Mucosa of descending colon (tissue), 3 donors: ENCODE measurements at places on chromosomes 3 and 15.

DNA sequence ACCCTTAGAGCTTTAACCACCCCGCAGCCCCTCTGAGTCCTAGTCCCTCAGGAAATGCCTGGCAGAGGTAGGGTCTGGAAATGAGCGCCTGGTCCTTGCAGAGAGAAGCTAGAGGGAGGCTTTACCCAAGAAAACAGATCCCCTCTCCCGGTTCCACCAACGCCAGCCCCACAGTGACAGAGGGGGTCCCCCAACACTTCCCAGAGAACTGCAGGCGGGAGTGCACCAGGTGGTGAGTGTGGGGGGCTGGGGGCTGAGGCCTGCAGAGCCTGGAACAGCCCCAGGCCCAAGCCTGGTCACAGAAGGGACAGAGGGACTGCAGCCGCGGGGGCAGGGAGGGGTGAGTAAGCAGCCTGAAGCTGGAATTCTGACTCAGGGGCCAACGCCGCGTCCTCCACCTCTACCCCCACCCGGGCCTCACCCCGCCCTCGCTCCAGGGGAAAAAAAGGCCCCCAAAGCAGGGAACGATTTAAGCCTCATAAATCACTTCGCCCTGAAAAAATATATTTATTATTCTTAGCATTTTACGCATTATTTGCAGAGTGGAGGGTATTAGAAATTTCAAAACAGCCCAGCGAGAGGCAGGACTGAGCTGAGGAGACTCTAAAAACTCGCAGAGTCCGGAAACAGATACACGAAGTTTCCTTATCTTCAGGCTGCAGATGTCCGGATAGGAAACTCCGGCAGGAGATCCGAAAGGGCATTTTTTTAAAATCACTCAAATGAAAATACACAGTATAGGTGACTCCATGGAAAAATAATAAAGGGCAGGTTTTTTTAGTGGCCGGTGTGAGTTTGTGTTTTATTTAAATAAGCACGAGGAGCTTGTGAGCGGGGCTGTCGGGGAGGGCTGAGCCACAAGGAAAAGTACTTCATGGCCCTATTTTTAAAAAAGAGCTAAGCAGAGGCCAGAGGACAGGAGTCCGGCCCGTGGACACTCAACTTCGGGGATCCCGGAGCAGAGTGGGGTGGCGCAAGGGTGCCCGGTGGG, 10.0 kb downstream of the GATA2 start:
- no peak for DNase-seq

GRCh38 chr3:119885746-119886530, 104.0 kb downstream of the NR1I2 start:
- no peak for DNase-seq

GRCh38 chr15:48592221-48592731, 53.2 kb downstream of the FBN1 start:
- DNase-seq = no peak

DNA sequence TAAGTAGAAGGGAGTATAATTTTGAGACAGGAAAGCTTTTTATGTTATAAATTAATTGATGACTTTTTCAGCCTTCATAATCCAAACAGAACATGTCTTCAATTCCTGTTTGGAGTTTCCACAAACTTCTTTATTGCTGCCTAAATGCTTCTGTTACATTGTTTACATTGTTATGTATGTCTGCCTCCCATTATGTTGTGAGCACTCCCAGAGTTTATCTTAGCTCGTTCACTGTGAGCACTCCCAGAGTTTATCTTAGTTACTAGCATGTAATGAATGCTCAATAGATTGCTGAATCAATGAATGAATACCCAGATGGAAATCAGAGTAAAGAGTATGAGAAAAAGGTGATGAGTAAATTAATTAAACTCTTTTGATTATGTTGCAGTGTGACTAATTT, 1178.0 kb downstream of the ROBO1 start:
- DNase-seq = no peak

DNA sequence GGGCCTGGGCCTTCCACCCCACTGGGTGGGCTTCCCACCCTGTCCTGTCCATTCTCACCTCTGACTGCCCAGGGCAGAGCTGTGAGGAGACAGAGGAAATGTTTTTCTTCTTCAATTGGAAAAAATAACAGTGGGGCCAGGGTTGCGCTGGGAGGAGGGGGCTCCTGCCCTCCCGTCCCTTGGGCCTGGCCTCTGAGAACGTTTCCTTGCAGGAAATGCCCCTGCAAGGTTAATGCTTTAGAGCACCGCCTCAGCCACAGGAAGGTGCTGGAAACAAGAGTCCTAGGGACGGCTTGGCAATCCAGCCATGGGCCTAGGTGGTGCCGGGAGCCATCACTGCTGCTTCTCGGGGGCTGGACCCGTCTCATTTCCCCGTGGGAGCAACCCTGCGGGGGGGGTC, 3.8 kb upstream of the PLXND1 start:
- no peak for DNase-seq

DNA sequence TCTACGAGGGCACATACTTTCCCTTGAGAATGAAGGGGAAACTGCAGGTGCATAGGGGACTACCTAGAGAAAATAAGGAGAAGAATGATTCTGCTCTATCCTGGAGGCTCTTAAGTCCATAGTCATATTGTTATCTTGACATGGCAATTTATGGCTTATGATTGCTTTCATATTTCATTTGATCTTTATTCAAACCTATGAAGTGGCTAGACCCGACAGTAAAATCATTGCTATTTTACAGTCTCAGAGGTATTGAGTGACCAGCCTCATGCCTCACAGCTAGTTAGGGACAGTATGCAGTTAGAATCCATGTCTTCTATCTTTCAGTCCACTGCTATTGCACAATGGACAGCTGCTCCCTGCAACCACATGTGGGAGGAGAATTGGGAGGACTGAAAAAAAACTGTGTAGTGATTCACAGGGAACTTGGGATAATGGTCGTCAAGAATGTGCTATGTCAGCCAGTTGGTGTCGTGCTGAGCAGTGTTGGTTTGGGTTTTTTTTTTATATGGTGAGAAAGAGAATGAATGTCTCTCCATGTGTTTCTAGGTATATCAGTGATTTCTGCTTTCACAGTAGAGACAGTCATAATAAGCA, 63.2 kb upstream of the SPPL2A start:
- DNase-seq = peak; percentile 43

GRCh38 chr3:45188719-45189659, 37.1 kb downstream of the TMEM158 start:
- DNase-seq = no peak

- DNase-seq = no peak
These were observed 15.0 kb upstream of the FAM174B start for GRCh38 chr15:92670621-92671020.

DNA sequence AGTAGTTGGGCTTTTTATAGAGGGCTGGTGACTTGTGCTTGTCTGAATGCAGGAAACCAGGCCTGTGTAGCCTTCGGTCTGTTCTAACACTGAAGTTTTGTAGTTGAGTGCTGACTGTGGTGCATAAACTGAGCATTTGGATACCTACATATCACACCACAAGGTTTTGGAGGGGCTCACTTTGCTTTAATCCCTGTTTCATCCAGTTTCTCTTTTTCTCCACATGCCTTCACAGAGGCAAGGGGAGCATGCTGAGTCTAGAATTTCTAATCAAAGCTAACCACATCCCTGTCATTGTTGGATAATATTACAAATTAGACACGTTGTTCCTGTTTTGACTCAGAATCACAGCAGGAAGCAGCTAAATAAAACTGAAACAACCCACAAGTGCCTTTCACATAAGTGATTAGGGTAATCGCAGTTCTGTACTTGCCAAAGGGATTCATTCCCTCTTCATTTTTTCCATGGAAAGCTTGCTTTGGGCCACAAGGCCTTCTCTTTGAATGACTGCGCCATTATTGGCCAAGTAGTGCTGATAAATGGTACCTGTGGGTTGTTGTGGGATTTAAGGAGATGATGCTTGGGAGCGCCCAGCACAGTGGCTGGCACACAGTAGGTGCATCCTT, 48.9 kb downstream of the TGFBR2 start:
- DNase-seq = no peak

DNA sequence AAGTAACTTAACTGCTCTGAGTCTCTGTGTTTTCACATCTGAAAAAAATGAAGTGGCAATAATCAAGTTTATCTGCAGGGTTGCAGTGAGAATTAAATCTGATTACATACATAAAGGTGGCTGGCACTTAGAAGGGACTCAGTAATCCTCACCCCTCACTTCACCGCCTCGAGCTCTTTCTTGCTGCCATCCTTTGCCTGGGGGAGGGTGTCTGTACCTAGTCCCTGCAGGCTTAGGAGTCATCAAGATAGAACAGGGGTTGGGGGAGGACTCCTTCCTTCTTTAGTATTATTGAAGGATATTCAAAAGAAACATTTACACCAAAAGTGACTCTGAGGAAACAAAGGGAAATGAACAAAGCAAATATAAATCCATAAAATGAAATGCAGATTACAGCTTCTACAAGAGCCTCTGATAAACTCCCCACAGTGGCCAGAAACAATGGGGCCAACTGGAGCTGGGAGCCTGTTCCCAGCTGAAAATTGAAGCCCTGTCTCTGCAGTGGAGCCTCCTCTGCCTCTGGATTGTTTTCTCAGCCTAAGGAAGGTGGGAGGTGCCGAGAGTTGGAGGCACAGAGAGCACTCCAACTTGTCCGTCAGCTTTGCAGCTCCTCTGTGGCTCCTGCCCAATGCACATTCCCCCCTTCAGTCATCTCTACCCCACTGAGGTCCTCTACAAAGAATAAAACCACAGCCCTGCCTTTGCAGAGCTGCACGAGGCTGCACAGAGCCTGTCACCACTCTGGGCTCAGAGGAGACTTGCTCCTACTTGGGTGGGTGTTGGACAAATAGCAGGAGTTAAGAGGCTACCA, 41.8 kb downstream of the CRYGS start:
- DNase-seq = no peak

- DNase-seq = peak; percentile 63
These were observed 14.2 kb downstream of the CIB1 start for GRCh38 chr15:90219421-90220141.

- peak; percentile 10 for DNase-seq
These were observed 187.2 kb downstream of the SHQ1 start for GRCh38 chr3:72661115-72661457.

GRCh38 chr15:77907824-77908751, 169.4 kb downstream of the TBC1D2B start:
- peak; percentile 78 for DNase-seq

DNA sequence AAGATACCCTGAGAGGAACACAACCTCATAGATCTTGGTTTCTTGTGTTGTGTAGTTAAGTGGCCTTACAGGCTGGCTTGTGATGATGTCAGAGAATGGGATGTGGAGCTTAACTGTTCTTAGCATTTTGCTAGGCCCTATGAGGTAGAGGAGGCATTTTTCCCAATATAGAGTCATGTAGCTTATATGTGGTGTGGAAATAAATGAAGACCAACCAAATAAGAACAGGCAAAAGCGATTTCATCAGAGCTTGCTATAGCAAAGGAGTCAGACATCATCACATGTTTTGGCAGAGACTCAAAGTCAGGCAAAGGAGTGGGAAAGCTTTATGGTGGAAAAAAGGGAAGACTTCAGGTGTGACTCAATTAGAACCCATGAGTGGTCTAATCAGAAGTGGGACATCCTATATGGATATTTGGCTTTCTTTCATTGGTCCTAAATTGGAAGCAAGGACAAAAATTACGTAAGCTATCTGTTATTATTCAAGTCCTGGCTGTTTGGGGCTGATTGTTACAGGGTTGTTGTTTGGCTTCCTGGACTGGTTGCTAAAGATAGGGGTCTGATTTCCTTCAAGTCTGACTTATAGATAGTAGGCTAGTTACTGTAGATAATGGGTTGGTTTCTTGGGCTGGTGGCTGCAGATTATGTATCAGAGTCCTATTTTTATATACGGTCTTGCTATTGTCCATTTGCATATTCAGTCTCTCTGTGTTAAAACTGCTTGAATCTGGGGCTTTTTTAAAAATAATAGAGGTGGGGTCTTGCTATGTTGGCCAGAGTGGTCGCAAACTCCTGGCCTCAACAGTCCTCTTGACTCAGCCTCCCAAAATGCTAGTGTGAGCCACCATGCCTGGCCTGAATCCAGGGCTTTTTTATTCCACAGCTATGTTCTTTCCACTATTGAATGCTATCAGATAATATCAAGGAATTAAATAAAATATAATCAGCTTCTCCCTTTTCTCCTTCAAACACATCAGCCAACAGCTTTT, 30.3 kb upstream of the SETD2 start:
- no peak for DNase-seq

DNA sequence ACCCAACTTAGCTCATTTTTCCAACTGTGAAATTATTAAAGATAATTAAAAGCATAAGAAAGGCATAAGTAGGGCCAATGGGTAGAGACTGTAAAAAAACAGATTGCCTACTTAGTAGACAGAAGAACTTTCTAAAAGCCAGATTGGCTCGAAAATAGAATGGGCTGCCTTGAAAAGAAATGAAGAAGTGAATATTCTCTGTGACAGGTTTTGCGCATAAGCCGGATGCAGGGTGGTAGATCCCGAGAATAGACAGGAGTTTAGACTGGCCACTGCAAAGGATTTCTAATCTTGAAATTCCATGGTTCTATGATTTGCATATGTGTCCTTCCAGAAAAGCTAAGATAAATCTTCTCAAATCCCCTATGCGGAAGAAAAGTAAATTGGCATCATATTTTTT, 173.3 kb upstream of the ICE2 start:
- DNase-seq = no peak

DNA sequence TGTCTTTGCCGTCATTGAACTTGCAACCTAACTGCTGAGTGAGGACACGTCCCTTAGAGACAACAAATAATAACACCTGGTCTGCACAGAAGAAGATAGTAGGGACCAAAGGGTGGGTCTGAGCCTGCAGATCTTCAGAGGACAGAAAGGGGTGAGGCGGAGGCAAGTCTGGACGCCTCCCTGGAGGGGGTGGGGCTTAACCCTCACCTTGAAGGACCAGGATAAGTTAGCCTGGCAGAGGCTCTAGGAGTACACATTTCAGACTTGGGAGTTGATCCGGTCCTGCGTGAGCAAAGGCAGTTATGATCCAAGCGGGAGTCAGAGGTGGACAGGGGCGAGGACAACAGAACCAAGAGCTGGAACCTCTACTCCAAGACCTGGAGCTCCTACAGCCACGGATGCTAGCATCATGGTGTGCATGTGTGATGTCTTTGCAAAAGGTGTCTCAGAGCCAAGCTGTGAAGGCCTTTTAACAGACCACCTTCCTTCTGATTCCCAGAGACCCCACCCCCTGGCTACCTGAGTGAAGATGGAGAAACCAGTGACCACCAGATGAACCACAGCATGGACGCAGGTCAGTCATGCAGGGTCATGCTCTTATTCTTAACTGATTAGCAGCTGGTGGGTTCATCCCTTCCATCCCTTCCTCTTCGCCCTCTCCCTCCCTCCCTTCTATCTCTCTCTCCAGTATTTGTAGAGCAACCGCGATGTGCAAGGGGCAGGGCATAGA, 88.0 kb downstream of the AAGAB start:
- DNase-seq = no peak

- no peak for DNase-seq
These were observed 5.5 kb downstream of the SFMBT1 start for GRCh38 chr3:53040351-53040820.

- DNase-seq = no peak
These were observed 9.2 kb downstream of the NFKBIZ start for GRCh38 chr3:101858464-101859030.

DNA sequence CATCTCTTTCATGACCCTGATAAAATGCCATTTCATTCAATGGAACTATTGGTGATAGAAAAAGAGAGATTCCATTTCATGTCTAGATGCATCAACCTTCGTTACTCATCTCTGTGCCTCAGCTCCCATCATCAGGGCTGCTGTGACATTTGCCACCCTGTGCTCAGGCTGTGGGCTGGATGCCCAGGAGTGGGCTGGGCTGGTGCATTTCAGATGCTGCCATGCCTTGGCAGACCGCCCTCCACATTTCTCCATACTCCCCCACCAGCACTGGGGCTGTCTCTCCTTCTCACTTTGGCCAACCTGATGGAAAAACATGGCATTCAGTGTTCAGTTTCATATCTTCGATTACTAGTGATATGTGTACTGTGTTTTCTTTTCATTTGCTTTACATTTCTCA, 59.1 kb downstream of the DNASE1L3 start:
- DNase-seq = no peak

GRCh38 chr15:71341811-71342550, 226.7 kb downstream of the THSD4 start:
- no peak for DNase-seq
